ENCODE measurements at places on chromosomes 1 and 21.

- DNase-seq: no peak
Measured at GRCh38 chr1:150749720-150750311, 15.8 kb downstream of the CTSS start.

- DNase-seq: no peak
Measured at GRCh38 chr1:181122222-181122621, 33.7 kb downstream of the IER5 start.

GRCh38 chr1:58649555-58649954 is 50.3 kb downstream of the MYSM1 start:
- no peak for DNase-seq

DNA sequence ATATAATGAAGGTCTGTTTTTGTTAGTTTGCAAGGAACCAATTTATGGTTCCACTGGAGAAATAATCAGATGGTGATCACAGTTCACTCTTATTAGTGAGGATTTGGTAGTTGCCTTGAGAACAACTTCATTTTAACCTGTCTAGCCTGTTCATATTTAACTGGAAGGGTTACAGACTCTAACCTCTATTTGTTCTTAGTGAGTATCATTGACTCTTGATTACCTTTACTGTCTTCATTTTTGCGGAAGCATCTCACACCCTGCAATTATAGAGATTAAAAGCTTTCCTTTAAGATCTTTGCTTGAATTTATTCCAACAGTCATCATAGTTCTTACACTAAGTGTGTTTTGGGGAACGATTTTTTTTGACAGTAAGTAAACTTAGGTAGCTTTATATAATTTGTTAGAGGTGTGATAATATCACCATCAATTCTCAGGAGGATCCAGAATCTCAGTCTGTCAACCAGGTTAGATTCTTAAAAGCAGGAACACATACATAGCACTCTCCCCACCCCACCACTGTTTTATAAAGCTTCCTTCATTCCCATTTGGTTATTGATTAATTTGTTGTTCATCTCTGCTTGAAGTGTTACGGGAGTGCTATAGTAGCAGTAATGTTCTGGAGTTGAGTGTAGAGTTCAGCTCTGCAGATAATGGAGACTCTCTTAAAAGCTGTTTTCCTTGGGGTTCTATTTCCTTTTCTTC is 30.1 kb downstream of the B3GALT2 start:
- DNase-seq: no peak

GRCh38 chr1:221097479-221098281 is 218.4 kb downstream of the HLX start:
- DNase-seq: no peak

DNA sequence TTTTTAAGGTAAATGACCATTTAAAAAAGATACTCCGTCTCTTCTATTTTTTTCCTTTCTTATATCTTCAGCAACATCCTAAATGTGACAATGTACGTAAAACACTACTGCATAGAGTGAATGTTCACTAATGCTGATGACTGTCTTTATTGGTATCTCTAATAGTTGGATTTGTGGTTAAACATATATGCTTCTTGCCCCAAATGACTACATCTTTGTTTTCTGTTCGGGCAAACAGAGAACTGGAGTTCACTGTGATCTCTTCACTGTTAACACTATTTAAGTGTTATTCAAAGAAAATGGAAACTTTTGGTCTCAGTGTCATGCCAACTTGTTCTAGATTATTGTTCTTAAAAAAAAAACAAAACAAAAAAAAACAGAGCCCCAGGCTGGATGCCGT is 109.4 kb downstream of the KIF26B start:
- DNase-seq: no peak

All from activated CD8-positive, alpha-beta memory T cell treated with anti-CD3 and anti-CD28 coated beads for 4 hours (primary cell).